Activated CD4-positive, alpha-beta T cell treated with anti-CD3 and anti-CD28 coated beads for 48 hours (primary cell): ENCODE measurements at places on chromosomes 1 and 21.

DNA sequence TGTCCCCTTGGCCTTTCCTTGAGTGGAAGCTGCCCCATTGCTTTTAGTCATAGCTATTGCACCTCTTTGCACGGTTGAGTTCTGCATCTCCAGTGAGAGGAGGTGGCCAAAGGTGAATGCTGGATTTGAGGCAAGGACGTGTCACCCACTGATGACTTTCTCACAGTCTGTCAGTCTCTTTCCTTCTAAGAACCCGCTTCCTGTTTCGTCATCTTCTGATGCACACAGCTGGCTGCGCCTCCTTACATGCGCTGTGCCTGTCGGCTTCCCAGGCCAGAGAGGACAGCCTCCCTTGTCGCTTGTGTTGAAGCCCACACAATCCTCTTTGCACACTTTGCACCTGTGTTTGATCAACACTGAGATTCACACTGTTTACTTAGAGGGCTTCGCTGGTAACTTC is 41.8 kb upstream of the PWP2 start:
- DNase-seq: peak; percentile 82

DNA sequence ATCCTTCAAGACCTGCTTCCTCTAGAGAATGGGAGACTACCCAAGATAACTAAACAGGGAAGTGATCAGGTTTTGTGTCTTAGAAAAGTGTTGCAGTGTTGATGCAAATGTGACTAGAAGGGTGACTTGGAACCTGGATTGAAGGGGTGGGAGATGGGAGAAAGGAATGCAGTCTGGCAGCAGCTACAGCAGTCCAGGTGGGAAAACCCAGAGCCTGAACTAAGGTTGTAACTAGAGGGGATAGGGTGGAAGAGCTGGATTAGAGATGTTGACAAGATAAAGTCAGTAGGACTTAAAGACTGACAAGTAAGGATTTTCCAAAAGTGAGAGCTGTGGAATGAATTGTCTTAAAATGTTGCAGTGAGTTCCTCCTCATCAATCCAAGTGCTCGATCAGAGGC is 7.1 kb upstream of the SHISA4 start:
- no peak for DNase-seq

DNA sequence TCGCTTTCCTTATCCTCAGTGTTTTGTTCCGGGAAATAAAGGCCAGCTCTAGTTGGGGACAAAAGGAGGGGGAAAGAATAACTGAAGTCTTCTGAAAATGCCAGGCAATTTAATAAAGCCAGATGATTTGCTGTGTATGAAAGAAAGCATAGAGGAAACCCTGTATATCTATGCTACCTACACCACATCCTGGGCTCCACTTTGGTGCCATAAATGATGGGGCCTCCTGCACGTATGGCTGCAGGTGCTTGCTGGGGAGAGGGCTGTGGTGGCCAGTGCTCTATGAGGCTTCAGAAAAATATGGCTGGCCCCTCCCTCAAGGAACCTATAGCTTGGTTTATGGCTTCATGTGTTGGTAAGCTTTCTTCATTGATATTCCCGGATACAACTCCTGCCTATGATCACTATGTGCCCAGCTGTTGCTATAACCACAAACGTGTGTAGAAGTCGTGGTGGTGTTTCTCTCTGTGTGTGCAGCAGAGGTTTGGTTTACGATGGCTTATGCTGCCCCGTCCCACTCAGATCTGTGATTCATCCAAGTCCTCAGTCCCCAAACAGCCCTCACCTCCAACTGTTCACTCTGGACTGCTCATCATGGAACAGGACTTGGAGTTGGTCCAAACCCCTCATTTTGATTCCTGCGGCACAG is 59.5 kb downstream of the BACE2 start:
- no peak for DNase-seq

GRCh38 chr21:35833991-35834390 is 226.3 kb downstream of the SETD4 start:
- DNase-seq: no peak
